ENCODE measurements at places on chromosomes 1 and 21.

- DNase-seq: no peak
Measured at GRCh38 chr1:181140891-181141290, 52.4 kb downstream of the IER5 start.

DNA sequence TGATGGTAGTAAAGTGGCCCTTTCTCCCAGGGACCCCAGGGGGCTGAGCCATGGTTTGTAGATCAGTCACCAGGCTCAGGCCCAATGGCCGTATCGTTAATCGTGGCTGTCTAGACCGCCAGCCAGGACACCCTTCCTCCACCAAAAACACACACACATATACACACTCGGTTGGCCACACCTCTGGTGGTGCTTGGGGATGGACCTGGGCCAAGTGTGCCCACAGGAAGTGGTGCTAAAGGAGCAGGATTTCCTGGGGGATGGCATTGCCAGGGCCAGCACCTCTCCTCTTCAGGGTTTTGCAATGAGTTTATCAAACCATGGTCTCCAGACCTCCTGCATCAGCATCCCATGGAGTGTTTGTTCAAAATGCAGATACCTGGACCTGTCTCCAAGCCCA, 36.2 kb downstream of the CITED4 start:
- DNase-seq: no peak

- no peak for DNase-seq
Measured at GRCh38 chr1:39940253-39940652, 14.7 kb upstream of the MFSD2A start.

GRCh38 chr1:151809290-151809984, 4.2 kb upstream of the LINGO4 start:
- no peak for DNase-seq

DNA sequence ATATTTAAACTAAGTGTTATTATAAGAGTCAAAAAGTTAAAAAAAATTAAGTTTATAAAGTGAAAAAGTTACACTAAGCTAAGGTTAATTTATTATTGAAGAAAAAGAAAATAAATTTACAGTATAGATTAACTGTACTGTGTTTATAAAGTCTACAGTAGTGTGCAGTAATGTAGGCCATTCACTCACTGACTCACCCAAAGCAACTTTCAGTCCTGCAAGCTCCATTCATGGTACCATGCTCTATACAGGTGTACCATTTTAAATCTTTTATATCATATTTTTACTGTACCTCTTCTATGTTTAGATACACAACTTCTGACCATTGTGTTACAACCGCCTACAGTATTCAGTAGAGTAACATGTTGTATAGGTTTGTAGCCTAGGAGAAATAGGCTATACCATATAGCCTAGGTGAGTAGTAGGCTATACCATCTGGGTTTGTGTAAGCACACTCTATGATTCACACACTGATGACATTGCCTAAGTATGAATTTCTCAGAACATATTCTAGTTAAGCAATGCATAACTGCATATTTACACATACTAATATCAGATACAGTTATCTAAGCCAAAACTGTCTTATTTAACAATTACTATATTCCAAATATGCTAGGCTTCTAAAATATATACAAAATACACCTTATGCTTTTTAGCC, 80.6 kb upstream of the GFI1 start:
- DNase-seq: no peak

GRCh38 chr1:235286667-235287066, 41.3 kb downstream of the ARID4B start:
- DNase-seq: no peak

GRCh38 chr1:229856009-229856650, 210.9 kb upstream of the GALNT2 start:
- peak; percentile 17 for DNase-seq

Data from immature natural killer cell (primary cell).